ENCODE measurements at places on chromosomes 12 and 14.

DNA sequence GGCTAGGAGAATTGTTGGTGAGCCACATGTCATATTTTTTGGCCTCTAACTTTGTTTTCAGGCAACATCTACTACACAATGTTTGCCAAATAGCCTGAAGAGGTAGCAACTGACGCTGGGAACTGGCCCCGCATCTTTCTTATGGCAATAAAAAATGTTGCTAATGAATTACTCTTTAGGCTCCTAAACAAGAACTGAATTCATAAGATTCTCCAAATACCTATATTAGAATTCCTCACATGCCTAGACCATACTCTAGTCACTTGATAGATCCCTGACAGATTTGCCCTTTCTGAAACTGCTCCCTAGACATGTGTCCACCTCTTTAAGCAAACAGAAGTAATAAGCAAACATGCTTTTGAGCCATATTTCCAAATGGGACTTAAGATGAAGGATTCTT lies 209.0 kb upstream of the ATXN7L3B start:
- no peak for ATAC-seq

GRCh38 chr12:31959701-31960391 lies 631 bp downstream of the RESF1 start:
- ATAC-seq: peak; percentile 69

- ATAC-seq: no peak
Observed at GRCh38 chr14:84108746-84109457, 1421.0 kb upstream of the FLRT2 start.

GRCh38 chr14:22428700-22429291 lies 160.2 kb downstream of the DAD1 start:
- no peak for ATAC-seq

- no peak for ATAC-seq
Observed at GRCh38 chr12:57212701-57213057, 3.9 kb upstream of the NXPH4 start.

DNA sequence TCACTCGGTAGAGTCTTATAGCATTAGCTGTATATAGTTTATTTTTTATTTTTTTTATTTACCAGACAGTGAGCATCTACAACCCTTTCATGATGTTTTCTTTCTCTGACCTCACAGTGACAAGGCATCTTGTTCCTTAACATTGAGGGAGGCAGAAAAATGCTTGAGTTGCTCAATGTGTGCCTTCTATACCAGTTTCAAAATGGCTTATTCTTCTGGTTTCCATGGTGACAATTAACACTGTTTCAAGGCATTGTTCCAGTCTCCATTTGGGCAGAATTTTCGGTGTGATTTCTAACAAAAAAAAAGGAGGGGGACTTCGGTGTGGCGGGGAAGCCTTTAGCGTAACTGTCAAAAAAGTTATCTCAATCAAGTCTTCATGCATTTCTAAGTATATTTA lies 209.7 kb upstream of the NPAS3 start:
- no peak for ATAC-seq

DNA sequence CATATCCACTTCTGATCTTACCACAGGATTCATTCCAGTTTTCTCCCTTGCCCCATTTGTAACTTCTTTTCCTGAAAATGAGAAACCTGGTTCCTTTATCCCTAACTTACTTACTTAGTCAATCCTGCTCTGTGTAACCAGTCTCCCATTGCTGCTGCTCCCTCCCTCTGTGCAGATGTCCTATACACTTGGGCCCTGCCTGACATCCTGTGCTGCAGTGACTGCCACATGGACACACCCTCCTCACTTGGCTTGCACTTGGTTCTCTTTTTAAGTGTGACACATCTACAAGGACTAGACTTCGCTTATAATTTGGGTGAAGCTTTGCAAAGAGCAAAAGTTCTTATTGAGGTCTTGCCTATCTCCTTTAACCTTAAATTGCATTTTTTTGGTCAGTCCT lies 51.4 kb downstream of the FGD4 start:
- no peak for ATAC-seq

DNA sequence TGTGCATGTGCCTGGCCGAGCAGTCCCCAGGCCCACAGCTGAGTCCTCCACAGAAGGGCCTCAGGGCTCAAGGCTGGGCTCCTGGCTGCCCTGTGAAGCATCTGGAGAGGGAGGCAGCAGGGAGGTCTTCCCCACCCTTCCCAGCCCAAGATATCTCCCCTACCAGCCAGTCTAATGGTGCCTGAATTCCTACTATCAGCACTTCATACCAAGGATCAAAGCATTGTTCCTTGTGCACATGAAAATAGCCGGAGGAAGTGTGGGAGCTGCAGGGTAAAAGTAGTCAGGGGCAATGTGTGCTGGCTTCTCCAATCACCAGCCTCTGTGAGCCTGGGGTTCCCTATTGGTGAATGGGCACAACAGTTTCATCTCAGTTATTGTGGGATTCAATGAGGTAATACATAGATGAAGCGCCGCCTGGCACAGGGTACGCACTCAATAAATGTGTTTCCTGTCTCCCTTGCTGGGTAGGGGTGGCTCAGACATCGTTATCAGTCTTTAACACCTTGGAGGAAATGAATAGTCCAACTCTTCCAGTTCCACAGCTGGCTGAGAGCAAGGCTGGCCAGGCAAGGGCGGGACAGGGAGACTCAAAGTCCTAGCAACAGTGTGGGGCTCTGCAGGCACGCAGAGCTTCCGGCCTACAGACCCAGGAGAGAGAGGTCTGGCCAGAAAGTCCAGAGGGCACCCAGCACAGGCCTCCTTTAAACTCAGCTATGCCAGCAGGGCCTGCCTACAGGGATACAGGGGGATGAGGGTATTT lies 39.1 kb upstream of the PNMA1 start:
- peak; percentile 37 for ATAC-seq

DNA sequence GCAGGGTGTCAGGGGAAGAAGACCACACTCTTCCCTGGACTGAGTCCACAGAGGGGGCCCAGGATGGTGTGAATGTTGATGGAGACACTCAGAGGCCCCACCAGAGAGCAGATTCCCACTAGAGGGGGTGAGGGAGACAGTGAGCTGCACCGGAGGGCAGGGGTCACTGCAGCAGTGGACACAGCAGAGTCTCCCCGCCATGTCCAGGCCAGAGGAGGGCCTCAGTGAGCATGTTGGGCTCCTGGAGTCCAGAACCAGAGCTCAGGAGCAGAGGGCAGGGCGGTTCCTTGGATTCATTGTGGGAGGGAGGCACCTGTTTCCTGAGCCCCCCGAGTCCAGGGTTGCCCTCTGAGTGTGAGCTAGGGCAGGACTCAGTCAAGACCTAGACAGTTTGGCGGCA lies 1.8 kb upstream of the KRT82 start:
- ATAC-seq: no peak

GRCh38 chr14:51219473-51220448 lies 20.3 kb upstream of the TMX1 start:
- no peak for ATAC-seq

DNA sequence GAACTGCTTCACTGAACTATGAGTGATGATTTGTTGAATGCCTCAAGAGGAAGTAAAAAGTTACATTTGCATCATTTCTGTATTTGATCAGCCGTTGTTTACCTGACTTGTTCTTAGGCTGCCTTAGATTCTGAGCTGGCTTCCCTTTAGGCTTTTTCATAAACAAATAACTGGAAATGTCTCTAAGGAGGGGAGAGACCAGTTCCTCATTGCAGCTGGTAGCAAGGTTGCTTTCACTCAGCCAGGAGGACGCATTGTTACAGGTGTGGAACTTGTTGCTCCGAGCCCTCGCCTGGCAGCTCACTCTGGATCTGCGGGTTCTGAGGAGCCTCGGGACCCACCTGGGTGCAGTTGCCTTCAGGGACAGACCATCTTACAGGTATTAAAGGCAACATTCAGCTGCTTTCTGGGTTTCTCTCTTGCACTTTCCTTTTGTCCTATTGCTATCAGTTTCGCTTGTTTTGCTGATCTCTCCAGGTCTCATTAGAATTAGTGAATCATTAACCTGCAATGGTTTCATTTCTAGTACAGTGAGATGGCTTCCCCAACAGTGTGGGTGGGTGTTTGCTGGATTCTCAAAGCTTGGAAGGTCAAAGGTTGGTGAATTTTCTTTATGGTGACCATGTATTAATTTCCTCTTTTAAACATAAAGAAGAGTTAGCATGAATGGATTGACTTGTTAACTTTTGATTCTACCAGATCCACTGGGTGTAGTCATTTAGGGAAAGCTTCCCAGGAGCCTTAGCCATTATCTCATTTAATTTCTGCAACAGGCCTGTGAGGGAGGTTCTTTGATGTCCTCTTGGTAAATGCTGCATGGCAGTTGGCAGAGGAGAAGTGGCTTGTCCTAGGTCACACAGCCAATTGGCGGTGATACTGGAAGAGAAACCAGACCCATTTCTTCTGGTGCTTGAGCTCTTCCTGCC lies at the start of gene PLEKHG7:
PLEKHG7 (plus strand) TSS at position 236 of the 926 bp plus-strand sequence. CDS start 3,643 bp downstream, outside the sequence.
- no peak for ATAC-seq

GRCh38 chr12:48422060-48422459 lies 50.3 kb upstream of the ANP32D start:
- ATAC-seq: no peak

DNA sequence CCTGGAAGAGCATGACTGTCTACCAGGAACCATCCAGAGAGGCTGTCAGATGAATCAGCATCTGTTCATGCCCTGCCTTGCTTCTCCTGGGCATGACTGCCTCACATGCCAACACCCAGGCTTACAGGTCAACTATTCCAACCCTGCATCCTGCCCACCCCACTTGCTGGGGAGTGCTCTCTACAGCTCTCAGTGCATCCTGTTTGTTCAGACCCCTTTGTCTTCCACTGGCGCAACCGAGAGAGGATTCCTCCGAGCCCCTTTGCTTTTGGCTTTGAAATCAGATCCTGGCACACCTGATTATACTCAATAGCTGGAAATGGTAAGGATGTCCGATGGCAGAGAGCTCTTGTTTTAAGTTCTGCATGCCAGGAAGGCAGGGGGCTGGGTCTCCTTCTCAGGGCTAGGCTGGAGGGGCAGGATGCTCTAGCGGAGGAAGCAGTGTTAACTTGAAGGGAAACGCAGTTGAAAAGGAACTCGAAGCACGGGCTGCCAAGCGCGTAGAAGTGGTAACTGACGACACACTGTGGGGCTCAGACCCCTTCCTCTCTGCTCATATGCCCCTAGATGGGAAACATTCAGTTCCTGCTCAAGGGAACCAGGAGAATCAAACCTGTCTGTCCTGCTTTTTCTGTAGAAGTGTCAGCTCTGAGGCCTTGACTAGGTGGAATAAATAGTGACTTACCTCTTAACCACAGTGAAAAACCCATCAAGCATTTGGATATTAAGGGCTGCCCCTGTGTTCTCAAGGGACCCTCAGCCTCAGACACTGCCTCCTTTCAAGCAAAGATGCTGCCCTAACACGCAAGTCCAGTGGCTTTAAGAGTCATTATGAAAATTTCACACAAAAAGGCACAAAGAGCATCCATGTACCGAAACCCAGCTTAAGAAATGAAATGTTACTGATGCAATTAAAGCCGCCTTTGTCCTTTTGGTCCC lies 297.5 kb downstream of the ZFP36L1 start:
- ATAC-seq: peak; percentile 27

DNA sequence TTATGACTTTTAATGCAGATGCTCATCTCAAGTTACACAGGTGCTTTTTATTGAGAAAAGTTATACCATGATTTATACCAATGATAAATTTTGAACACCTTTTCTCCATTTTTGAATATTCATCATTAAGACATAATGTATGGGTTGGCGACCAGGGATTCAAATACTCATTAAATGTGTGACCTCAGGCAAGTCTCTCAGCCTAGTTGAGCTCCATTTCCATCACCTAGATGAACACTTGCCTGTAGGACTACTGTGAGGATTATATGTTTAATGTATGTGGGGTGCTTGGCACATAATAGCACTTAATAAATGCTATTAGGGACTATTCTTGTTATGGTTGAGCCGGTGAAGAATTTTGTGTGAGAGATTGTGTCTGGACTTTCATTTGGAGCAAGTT lies 228.6 kb downstream of the CHST11 start:
- ATAC-seq: no peak

GRCh38 chr12:105852496-105852895 lies 286.3 kb downstream of the NUAK1 start:
- no peak for ATAC-seq

GRCh38 chr12:112121780-112122565 lies 3.4 kb upstream of the TRAFD1 start:
- ATAC-seq: peak; percentile 3

DNA sequence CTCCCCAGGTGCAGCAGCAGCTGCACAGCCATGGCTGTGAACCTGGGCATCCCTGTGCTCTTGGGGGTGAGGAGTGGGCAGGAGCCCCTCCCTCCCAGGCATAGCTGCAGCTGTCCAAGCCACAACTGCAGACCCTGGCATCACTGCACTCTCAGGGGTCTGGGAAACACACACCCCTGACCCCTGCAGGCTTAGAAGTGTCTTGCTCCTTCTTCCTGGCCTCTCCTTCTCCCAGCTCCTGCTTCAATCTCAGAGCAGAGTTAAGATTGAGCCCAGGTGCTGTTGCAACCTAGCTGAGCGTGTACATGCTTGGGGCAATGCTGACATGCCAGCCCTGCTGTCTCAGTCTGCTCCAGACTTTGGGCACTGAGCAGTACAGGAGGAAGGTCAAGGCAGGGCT lies 833.6 kb downstream of the FLRT2 start:
- ATAC-seq: no peak

DNA sequence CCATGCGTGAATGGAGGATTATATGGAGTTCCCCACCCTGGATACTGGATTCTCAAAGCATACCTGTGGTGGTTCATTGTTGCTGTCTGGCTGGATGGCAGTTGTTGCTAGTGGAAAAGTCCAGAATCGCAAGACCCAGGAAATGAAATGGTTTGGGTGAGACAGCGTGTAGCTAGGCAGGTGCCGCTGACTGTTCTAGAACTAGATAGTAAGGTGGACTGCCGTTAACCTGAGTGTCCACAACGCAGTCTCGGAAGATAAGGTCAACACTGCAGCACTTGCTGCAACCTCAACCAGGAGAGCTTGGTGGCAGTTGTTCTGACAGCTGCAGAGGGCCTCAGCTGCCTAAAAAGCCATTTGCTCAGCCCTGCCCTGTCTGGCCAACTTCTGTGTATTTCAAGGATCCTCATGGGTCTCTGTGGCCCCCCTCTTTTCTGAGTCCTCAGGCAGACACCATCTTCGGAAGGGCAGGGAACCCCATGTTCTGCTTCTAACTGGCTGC lies 15.5 kb upstream of the IRF2BPL start:
- no peak for ATAC-seq

- no peak for ATAC-seq
Observed at GRCh38 chr14:52254086-52254485, 13.4 kb upstream of the PTGDR start.

DNA sequence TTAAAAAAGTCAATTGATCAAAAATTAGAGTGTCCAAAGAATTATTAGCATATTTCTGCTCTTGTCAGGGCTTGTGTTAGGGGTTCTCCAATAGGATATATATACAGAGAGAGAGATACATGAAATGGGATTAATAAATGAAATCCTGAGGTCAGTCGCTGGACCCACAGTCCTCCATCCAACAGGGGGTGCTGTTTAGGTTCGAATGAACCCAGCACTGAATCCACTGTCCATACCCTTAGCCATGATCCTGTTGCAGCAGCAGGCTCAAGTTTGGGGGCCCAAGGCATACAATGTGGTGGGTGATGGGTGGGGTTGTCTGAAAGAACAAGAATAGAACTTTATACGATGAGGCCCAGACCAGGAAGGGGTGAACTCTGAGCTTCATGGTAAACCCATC lies 780 bp upstream of the MYO1H start:
- no peak for ATAC-seq

GRCh38 chr14:85002846-85003245 lies 527.1 kb upstream of the FLRT2 start:
- ATAC-seq: no peak

All from SK-N-SH treated with all-trans-retinoic acid at 6 μM for 48 hours (cell line).